ENCODE measurements at places on chromosomes 5 and 9. TPM values are rescaled to one million over a fixed set of nuclear protein-coding genes. Genes with fewer than 3 reads are reported as not detected.

GRCh38 chr9:87063871-87064270, 116.6 kb upstream of the GAS1 start:
- no peak overlapping the region for H3K27ac ChIP-seq
- H3K4me1 ChIP-seq = no peaks in the 10 kb centered on the region
- H3K4me3 ChIP-seq = no peak overlapping the region
- no peaks in the 10 kb centered on the region for H3K27me3 ChIP-seq
- DNase-seq = no peak

GRCh38 chr5:72015103-72015548, 92.1 kb upstream of the MAP1B start:
- H3K27ac ChIP-seq = no peak overlapping the region
- no peaks in the 10 kb centered on the region for H3K4me1 ChIP-seq
- no peaks in the 10 kb centered on the region for H3K27me3 ChIP-seq
- H3K36me3 ChIP-seq = no peaks in the 10 kb centered on the region
- no peak for DNase-seq

DNA sequence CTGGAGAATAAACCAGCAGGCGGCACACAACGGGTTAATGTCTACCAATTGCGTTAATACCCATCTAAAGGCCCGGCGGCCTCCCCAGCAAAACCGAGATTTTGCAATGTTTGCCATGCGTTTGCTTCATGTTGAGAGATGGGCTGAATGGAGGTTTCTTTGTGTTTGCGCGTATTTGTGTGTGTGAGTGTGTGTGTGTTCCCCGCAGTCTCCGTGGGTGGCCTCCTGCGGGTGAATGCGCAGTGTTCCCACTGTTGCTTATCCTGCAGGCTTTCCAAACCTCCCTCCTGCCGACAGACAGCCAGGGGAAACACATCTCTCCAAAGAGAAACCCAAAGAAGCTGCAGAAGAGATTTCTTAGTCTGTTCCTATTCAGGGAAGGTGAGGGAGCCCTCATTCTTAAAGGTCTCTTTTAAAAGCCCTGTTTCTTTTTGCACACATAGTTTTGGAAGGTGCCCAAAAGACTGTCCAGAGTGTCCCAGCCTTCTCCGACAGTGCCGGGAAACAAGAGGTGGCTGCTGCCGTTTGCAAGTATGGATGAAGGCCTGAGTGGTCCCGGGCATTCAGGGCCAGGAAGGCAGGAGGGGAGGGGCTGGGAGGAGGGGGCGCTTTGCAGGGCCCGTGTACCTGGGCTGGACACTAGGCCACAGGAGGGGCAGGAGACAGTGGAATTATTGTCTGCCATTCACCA, 103.8 kb upstream of the ERCC6L2 start:
- H3K4me3 ChIP-seq = no peak overlapping the region
- no peak for DNase-seq
- H3K4me1 ChIP-seq = no peaks in the 10 kb centered on the region
- no peak overlapping the region for H3K27ac ChIP-seq
- H3K27me3 ChIP-seq = no peaks in the 10 kb centered on the region

GRCh38 chr5:171627936-171628632, 157.5 kb upstream of the SMIM23 start:
- H3K27me3 ChIP-seq = no peaks in the 10 kb centered on the region
- no peak for DNase-seq
- no peaks in the 10 kb centered on the region for H3K36me3 ChIP-seq
- no peaks in the 10 kb centered on the region for H3K4me1 ChIP-seq

GRCh38 chr9:71519098-71519696, 249.1 kb downstream of the CEMIP2 start:
- no peak overlapping the region for H3K27ac ChIP-seq
- no peaks in the 10 kb centered on the region for H3K36me3 ChIP-seq
- no peak overlapping the region for H3K4me3 ChIP-seq
- no peaks in the 10 kb centered on the region for H3K27me3 ChIP-seq
- DNase-seq = no peak

GRCh38 chr9:87008667-87009066, 61.4 kb upstream of the GAS1 start:
- no peak overlapping the region for H3K27ac ChIP-seq
- H3K27me3 ChIP-seq = no peaks in the 10 kb centered on the region
- no peak overlapping the region for H3K4me3 ChIP-seq
- no peaks in the 10 kb centered on the region for H3K36me3 ChIP-seq
- DNase-seq = no peak

DNA sequence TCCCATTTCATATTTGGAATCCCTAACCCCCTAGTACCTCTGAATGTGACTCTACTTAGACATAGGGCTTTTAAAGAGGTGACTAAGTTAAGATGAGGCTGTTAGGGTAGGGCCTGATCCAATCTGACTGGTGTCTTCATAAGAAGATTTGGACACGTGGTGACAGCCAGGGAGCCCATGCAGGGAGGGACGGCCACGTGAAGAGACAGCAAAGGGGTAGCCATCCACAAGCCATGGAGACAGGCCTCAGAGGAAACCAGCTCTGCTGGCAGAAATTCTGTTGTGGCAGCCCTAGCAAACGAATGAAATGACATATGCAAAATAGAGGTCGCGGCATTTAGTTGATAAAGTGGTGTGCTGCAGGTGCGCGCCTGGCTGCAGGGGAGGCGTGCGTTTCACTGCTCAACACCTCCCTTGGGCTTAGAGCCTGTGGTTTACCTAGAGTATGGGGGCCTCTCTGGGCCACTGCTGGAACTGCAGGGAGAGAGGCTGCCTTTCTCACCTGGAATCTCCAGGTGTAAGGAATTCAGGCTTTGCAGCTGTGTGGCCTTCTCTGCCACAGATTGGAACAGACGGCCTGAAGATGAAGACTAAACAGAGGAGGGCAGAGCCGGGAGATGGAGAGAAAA, 7.1 kb upstream of the AFAP1L1 start:
- no peak overlapping the region for H3K4me3 ChIP-seq
- no peaks in the 10 kb centered on the region for H3K36me3 ChIP-seq
- H3K27ac ChIP-seq = peak overlapping the region; percentile 5

PCDHGB3 gene
- total RNA-seq = 19.5 TPM

HARS1 gene
- 61.0 TPM for total RNA-seq

MSMP gene
- total RNA-seq = 4.2 TPM

CDH9 gene
- not detected for total RNA-seq

PDE6A gene
- total RNA-seq = not detected
